ENCODE measurements at places on chromosomes 12 and 14.

GRCh38 chr12:31035967-31036665 lies 37.5 kb upstream of the DDX11 start:
- DNase-seq = no peak

DNA sequence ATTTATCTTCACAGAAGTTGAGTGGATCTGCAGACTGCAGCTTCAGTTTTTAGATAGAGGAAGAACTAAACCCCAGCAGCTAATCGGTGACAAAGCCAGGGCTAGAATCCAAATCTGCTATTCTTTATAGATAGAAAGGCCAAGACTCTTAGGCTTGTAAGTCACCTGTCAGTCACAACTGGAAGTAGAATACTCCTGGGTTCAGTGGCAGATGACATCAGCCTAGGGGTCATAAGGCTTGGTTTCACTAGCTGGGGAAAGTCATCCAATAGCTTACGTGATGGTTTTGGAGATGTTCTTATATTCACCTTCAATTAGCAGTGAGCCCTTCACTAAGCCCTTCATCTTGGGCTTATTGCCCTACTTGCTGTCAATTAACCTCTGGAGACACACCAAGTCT lies 93.4 kb downstream of the APAF1 start:
- DNase-seq = no peak

DNA sequence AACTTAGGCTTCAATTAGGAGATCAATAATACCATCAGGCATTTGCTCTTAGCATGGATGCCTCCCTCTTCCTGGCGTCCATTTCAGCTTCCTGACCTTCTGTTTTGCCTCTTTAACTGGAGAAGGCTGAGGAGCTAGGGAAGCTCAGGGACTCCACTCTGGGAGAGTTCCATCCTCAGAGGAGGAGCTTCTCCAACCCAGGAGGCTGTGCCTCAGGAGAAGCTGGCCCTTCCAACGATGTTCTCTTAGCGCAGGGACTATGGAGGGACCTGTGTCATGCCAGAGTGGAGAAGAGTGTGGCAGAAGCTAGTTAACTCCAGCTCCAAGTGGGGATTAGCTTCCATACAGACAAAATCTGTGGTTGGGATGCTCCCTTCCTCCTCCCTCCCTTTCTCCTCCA lies 58.0 kb downstream of the KCNA5 start:
- DNase-seq = no peak

GRCh38 chr12:24898185-24898584 lies 50.7 kb downstream of the BCAT1 start:
- DNase-seq = peak; percentile 49

DNA sequence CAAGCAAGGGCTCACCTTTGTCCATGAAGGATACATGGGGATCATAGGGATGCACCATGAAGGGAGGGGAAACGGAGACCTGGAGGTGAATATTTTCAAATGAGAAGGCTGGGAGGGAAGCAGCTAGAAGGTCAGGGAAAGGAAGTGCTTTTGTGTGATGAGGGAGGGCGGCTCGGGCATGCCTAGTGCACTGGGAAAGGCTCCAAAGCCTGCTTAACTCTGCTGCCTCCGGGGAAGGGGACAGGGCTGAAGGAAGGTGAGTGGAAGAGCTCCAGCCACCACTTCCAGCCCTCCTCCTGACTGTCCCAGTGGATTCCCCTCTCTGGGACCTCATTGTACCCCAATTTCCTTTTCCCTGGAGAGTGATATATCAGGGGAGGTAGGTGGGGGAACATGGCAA lies 149.4 kb upstream of the PRMT8 start:
- no peak for DNase-seq

GRCh38 chr12:89889062-89889461 lies 180.4 kb upstream of the ATP2B1 start:
- DNase-seq = peak; percentile 21

GRCh38 chr12:89573051-89573810 lies 47.4 kb upstream of the POC1B start:
- DNase-seq = peak; percentile 20

GRCh38 chr12:113196990-113197389 lies 11.5 kb downstream of the RITA1 start:
- peak; percentile 88 for DNase-seq

DNA sequence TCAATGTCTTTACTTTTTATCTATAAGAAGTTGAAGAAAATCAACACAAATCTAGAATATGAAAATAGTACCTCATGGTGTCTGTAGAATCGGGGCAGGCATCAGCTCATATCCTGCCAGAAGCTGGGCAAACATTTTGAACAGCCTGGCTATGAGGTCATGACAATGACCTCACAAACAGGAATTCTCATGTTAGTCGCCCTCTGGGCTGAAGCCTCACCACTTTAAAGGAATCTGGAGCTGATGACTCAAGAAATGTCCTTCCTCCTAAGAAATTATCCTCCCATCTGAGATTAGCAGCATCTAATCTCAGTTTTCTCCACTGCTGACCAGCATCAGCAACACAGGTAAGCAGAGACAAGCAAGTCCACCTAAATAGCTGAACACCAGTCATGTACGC lies 27.1 kb downstream of the CLIP1 start:
- DNase-seq = peak; percentile 85

DNA sequence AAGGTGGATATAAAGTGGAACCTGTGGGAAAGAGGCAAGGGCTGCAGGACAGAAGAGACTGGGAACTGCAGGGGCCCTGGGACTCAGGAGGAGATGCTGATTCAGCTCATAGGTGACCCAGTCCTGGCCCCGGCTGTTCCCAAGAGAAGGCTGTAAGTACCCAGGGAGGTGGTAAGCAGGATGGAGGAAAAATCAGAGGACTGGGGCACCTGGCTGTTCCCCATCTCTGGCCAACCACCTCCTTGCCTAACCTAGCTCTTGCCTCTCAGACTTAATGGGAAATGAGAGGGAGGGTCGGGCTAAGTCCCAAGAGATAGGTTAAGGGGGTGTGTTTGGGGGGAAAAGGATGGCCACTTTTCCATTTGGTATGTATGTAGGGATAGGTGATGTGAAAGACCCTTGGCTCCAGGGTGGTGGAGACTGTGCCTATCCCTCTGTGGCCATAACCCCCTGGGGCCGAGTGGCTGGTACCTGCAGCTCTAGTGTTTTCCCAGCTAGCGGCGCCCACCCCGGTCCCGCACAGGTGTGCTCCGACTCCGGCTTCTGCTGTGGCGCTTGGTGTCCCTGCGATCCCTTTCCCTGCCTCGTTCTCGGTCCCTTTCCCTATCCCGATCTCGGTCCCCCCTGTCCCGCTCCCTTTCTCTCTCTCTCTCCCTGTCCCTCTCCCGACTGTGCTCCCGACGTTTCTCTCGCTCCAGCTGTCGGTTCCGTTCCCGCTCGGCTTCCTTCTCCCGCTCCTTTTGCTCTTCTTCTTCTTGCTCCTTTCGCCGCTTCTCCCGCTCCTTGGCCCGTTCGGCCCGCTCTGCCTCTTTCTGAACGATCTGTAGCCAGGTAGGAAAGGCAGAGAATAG lies 1.6 kb upstream of the CDH24 start:
- no peak for DNase-seq

- DNase-seq = peak; percentile 48
Observed at GRCh38 chr12:16348435-16349130, 1.1 kb downstream of the MGST1 start.

GRCh38 chr12:68122236-68122920 lies 37.2 kb downstream of the IFNG start:
- no peak for DNase-seq

Measured in fibroblast of the aortic adventitia (primary cell).